ENCODE measurements at places on chromosomes 4 and X.
A peak's percentile ranks its signal among the peaks of the same experiment; 100 is the strongest.

DNA sequence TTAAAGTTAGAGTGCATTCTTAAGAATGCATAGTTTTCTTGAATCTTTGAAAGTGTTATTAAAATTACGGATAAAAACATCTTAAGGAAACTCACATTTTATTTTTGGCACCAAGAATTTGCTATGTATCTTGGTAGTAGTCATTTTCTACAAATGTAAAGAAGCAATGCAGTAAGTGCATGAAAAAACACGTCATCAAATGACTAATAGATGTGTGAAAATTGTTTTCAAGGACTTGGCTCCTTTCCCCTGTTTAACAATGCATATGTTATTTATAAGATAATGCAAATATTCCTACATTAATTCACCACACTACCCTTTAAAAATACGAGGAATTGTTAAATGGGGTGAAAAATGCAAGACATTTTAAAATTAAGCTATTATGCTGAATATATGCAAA lies 461.2 kb upstream of the PCDH7 start:
- no peak for DNase-seq

DNA sequence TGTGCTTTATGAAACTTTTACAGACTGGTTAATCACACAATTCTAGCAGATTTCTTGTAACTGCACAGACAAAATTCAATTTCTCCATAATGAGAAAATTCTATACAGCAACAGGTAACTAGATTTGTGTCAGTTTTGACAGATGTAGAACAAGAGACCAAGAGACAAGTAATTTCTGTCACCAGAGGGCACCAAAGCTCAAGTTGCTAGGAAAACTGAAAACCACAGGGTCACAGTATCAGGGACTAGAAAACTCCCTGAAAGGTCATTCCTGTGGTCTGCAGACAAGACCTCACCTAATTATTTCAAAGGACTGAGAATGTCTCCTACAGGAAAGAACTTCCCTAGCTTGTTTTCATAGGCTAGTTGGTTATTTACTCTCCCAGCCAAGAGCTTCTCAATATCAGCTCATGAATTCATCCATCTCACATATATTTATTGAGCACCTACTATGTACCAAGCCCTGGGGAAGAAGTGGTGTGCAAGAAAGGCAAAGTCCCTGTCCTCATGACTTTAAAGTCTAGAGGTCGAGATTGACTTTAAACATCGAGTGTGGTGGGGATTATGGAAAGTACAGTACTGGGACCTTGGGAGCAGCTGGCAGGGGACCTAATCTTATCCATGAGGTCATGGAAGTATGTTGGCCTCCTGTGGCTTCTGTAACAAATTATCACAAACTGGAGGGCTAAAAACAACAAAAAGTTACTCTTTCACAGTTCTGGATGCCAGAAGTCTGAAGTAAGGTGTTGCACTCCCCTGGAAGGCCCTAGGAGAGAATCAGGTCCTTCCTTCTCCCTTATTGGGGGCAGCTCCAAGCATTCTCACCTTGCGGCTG lies 47.8 kb upstream of the SETD7 start:
- no peak for DNase-seq

- no peak for DNase-seq
Measured at GRCh38 chrX:38311743-38312142, 15.6 kb downstream of the RPGR start.

- DNase-seq, result no peak
Measured at GRCh38 chr4:175656649-175657048, 155.4 kb downstream of the GPM6A start.

GRCh38 chr4:37245391-37245954 lies 930 bp downstream of the NWD2 start:
- DNase-seq, result no peak

DNA sequence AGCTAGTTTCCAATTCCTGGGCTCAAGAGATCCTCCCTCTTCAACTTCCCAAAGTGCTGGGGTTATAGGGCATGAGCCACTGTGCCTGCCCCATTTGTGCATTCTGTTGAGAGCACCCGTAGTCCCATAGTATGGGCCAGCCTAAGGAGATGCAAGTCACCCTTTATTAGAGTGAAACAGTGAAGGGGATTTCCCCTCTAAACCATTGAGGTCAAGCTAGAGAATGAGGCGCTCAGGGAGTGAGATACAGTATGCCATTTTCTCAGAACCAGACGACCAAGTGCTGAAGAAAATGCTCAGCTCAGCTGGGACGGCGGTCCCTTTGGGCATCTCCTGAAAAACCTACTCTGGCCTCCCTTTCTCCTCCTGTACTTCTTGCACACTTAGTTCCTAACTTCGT lies 18.7 kb downstream of the RNF4 start:
- DNase-seq, result no peak

DNA sequence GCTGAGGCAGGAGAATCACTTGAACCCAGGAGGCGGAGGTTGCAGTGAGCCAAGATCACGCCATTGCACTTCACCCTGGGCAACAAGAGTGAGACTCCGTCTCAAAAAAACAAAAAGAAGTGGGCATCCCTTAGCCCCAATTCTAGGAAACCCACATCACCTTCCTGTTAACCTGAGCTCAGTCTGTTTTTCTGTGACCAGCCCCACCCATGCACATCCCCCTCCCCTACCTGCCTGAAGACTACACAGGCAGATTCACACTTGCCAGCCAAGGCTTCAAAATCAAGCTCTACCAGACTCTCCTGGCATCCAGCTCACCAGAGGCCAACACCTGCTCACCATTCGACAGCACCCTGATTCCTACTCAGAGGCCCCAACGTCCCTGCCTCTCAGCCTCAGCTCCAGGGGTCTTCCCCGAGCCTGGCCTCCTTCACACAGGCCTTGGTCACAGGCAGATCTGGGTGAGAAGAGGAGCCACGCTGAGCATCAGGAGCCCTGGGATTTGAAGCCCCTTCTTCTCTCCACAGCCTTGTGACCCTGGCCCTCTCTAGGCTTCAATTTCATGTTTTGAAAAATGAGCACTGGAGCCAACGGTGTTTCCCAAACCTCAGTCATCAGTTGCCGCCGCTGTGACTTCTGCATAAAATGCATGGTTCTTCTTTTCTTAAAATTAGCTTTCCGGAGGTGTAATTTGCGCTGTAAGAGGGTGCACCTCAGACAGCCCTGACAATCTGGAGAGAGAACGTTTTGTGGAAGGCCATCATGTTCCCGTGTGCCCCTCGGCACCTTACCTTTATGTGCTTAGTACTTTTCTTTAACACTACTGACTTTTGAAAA lies 47.3 kb downstream of the JAKMIP1 start:
- no peak for DNase-seq

- DNase-seq, result no peak
Measured at GRCh38 chr4:6110681-6111353, 89.5 kb downstream of the JAKMIP1 start.

DNA sequence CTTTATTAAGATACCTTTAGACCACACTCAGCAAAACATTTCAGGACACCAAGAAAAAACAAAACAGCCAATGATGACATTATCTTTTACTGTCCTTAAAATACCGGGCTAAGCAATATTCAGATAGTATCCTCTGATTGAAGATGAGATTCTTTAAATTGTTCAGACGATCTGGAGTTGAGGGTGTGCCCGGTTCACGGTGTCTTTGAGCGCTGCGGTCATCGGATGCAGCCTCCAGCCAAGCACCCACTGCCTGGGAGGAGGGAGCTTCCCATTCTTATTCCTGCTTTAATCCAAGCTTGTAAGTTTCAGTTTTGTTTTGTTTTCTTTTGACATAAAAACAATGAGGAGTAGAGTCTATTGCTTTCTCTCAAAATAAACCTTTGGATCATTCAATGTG lies 14.1 kb downstream of the FAM149A start:
- DNase-seq, result no peak

DNA sequence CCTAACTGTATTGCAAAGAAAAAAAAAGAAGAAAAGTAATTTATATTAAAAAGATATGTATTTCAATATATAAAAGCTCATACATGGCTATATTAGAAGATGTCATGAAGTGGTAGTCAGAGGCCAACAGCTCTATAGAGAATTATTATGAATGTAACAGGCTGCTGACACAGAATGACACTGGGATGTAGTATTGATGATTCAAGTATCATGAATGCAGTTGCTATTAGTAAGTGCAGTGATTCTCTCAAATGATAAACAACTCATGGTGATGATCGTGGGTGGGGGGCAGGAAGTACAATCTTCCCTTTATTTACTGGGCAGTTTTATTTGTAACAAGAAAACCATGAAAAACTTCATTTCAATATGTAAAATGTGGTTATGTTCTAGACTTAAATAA lies 124.6 kb downstream of the COL4A6 start:
- no peak for DNase-seq

- DNase-seq, result no peak
Measured at GRCh38 chr4:180356766-180357165, 1886.4 kb upstream of the TENM3 start.

DNA sequence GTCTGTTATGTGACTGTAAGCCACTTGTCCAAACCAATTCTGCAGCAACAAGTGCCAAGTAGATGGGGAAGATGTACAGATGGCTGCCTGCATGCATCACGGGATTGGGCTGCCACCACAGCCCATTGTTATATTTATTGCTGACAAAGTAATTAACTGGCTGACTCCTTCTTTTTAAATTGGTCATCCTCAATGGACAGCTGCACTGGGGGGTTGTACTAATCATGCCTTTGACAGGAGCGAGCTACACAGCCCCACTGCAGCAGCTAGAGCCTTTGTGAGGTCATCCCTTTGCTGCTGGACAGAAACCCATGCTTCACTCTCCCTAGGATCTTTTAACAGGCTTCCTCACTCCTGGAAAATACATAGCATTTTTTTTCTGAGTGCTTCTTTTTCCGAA lies 146.7 kb upstream of the CXXC4 start:
- no peak for DNase-seq

- DNase-seq, result no peak
Measured at GRCh38 chrX:10156199-10157031, at the start of gene CLCN4. CLCN4 (plus strand) TSS chrX:10156975; CDS start chrX:10185033, 28,058 bp downstream.

DNA sequence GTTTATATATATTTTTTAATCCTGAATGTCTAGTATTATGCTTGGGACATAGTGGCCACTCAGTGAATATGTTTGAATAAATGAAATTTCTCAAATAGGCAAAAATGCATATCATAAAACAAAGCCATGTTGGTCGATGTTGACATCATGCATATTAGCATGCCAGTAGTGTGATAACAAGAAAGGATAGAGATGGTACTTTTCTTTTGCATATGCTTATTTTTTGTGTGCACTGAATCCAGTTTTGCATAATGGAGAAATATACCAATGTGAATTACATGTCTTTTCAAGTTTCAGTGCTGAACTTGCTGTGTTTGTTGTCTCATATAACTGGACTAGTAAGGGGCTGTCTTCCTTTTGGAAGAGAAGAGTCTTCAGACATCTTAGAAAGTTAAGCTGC lies 7.5 kb downstream of the CPE start:
- DNase-seq, result no peak

- DNase-seq, result no peak
Measured at GRCh38 chr4:81754169-81754568, 282.5 kb upstream of the RASGEF1B start.

GRCh38 chrX:119235051-119235511 lies 1.0 kb upstream of the PGRMC1 start:
- DNase-seq, result no peak

GRCh38 chrX:96102997-96103396 lies 581.6 kb upstream of the DIAPH2 start:
- no peak for DNase-seq

DNA sequence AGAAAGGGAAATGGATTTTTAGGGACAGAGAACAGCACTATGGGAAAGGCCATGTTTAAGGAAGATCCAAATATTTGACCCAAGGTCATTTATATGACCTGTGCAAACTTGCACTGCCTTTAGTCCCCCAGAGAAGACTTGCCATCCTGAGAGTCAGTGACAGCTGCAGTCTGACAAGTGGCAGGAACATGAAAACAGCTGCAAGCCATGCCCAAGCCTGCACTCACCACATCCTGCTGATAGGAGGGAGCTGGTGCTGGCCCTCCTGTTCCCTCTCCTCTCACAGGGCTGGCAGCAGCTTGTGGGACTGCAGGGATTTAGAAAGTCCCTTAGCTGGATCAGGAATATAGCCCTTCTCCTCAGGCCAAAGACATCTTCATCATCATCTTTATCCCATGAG lies 187.7 kb downstream of the RAP1GDS1 start:
- no peak for DNase-seq

DNA sequence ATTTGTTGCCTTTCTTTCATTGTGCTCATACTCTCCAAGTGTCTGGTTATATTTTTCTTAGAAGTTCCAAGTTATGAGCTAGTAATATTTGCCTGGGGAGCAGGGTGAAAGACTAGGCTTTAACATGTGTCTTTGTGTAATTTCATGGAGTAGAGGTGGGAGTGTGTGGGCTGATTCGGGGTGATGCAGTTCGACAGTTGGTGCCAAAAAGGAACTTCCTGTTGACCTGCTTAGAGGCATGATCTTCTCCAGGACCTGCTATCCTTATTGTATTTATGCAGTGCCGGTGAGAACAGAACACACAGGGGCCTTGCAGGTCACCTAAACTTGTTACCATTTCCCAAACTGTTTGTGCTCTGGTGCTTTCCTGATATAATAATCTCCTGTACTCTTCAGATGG lies 21.2 kb downstream of the USP53 start:
- DNase-seq, result no peak

DNA sequence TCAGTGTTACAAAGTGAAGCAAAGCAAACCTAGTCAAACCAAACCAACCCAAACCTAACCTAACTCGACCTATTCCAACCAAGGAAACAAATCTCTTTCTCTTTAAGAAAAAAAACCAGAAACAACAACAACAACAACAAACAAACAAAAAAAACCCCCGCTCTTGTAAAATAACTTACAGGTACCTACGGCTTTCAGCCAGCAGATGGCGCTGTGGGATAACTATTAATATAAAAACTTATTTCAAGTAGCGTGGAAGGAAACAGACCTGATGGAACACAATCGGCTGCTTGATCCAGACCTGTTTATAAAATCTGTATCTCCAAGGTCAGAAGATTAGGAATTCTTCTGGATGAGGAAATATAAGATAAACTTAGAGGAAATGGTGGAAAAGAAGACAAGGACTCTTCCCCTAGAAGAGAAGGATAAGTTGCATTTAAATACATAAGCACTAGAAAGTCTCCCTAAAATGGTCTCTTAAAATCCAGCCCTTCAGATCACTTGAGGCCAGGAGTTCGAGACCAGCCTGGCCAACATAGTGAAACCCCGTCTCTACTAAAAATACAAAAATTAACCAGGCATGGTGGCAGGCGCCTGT lies 34.4 kb upstream of the CDKL5 start:
- DNase-seq, result peak; percentile 30

- no peak for DNase-seq
Measured at GRCh38 chrX:98459669-98460068, 1576.0 kb downstream of the RPA4 start.

DNA sequence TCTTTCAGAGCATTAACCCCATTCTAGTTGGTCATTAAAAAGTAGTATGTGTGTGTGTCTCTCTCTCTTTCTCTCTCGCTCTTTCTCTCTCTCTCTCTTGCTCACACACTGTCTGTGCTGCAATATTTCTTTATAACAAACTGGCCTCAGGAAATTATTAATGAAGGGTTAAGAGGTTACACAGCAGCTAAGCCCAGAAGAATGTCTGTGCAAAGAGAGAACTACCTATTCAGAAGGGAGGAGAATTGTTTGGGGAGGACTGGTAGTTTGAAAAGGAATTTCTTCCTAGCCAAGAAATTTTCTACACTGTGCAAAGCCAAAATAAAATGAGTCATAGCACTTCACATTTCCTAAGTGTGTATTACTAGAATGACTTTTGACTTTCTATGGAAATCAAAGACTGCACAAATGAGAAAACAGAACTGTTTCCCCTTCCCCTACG lies 22.2 kb downstream of the PDGFC start:
- DNase-seq, result no peak

Data from stimulated activated CD4-positive, alpha-beta T cell treated with anti-CD3 and anti-CD28 coated beads, Interleukin-1b, Interleukin-23, amount 100 ng/mL, for 1 hour (primary cell).